Neural crest cell (in vitro differentiated cells): ENCODE measurements at places on chromosomes 2 and 18. TPM values are rescaled to one million over a fixed set of nuclear protein-coding genes. Genes with fewer than 3 reads are reported as not detected.

DNA sequence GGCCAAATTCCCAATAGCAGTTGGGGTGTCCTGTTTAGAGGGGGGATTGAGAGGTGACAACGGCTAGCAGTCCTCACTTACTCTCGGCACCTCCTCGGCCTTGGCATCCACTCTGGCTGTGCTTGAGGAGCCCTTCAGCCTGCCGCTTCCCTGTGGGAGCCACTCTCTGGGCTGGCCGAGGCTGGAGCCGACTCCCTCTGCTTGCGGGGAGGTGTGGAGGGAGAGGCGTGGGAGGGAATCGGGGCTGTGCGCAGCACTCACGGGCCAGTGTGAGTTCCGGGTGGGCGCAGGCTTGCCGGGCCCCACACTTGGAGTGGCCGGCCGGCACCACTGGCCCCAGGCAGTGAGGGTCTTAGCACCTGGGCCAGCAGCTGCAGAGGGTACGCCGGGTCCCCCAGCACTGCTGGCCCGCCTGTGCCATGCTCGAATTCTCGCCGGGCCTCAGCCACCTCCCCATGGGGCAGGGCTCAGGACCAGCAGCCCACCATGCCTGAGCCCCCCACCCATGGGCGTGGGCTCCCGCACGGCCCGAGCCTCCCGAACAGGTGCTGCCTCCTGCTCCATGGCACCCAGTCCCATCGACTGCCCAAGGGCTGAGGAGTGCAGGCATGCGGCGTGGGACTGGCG is 705.9 kb upstream of the ZNF804A start:
- DNase-seq = no peak

ANKRD30B gene
- not detected in 2 replicates for total RNA-seq

DNA sequence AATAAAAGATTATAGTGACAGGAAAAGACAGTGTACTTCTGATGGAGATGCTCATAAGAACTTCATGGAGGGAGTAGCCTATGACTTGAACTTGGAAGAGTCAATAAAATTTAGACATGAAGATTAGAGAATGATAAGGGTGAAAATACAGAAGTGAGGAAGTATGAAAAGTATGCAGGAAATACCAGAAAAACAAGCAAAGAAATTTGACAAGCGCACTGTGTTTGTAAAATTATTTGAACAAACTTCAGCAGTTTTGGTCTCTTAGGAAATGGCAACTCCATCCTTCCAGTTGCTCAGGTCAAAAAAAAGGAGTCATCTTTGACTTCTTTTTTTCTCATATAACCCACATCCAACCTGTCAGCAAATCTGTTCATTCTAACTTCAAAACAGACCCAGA is 864.0 kb upstream of the ZEB2 start:
- DNase-seq = no peak

DNA sequence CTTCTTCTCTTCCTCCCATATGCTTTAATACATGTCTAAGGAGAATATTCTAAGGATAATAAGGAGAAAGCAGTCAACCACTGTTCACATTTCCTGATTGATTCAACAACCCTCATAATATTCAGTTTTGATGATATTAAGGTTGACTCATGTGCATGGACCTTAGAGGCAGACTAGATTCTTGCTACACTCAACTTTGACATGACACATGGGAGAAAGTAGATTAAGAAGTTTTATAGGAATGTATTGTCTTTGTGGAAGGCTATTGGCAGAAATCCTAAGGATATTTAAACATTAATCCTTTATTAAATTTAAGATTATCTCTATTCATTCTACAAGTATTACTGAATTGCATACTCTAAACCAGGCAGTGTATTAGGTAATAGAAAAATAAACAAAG is 309.1 kb upstream of the CYRIA start:
- DNase-seq = no peak

SERPINB2 gene
- not detected in 2 replicates for total RNA-seq
